ENCODE measurements at places on chromosomes 7 and 10.

DNA sequence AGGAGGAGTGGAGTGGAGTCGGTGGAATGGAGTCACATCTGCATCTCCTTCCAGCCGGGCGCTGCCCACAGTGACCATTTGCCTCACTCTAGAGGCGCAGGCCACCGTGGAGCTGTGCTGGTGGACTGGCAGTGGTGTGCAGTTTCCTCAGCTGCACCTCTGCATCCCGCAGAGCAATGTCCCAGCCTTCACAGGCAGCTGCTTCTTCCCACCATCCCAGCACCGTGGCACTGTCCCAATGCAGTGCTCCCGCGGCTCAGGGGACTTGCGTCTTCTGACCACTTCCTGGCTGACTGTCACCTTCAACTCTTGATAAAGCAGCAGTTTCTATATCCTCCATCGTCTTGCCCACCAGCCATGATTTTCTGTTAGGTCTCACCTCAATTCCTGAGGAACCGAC is 90.3 kb upstream of the SFMBT2 start:
- DNase-seq = no peak

- no peak for DNase-seq
Measured at GRCh38 chr10:97007417-97007816, 175.3 kb downstream of the LCOR start.

DNA sequence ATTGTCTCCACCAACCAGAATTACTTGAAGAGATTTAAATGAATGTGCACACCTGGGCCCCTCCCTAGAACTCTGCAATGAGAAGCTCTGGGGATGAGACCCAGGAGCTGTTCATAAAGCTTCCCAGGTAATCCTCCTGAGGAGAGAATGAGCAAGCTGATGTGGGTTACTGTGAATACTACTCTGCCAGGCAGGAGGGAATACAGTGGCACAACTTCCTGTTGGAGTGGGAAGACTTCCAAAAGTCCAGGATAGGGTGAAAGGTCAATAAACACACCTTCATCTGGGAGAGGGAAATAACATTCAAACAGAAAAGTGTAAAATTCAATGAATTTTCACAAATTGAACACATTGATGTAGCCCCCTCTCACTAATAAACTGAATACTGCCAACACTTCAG is 351.4 kb downstream of the ABCA13 start:
- DNase-seq = no peak

DNA sequence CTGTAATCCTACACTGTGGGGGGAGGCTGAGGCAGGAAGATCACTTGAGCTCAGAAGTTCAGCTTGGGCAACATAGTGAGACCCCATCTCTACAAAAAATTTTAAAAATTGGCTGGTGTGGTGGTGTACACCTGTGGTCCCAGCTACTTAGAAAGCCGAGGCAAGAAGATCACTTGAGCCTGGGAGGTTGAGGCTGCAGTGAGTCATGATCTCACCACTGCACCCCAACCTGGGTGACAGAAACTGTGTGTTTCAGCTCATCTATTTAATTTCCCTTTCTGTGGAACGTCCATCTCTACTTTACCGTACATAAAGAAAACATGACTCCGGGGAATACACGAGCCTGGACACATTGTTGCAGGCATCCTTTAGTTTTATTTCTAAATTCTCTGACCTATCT is 354.6 kb upstream of the PLXDC2 start:
- DNase-seq = no peak

DNA sequence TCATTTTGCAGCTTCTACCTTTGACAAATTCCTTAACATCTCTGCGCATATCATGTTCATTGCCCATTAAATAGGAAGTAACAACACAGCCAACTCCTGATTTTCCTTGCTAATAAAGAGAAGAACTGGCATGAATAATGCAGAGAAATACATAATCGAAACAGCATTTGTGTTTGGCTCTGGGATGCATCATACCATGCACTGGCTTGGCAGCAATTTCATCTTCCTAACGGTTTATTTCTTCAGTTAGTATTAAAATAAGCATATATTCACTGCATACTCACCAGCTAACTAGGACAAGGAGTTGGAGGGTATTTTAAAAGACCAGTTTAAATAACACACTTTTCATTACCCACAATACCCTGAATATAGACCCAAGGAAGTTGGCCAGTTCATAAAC is 132.5 kb downstream of the ITGA8 start:
- DNase-seq = no peak
